ENCODE measurements at places on chromosomes 2 and 18.

GRCh38 chr2:219962801-219963200, 335.4 kb downstream of the SLC4A3 start:
- DNase-seq = no peak

- peak; percentile 27 for DNase-seq
Measured at GRCh38 chr2:84906900-84907714, 1.7 kb downstream of the TMSB10 start.

GRCh38 chr18:9333441-9334328, 888 bp upstream of the TWSG1 start:
- no peak for DNase-seq

DNA sequence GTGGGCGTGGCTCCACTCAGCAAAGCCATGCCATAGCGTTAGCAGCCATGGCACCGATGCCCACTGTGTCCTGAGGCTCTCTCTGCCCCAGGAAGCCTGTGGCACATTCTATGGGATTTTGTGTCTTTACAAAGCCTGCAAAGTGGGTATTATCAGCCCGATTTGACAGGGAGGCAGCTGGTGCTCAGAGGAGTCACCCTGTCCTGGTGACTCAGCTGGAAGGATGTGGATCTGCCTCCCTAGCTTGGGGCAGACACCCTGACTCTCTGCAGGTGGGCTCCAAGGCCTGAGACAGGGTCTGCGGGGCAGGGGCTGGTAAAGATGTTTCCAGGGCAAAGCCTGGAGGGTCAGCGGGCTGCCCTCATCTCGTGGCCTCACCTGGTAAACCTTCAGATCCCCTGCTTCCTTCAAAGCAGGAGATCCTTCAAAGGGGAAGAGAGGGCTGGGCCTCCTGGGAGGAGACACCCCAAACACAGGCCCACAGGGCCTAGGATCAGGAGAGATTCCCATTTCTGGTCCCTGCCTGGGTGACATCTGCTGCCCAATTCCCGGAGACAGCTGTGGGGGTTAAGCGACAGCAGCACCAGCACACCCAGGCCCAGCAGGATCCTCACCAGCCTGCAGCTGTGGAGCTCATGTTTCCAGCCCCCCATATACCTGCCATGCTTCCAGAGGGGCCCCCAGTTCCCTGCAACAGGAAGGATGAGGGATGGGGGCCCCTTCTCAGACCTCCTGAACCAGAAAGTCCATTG, 3.0 kb upstream of the ASB1 start:
- peak; percentile 0 for DNase-seq

- no peak for DNase-seq
Measured at GRCh38 chr2:128982670-128983069, 664.0 kb upstream of the HS6ST1 start.

DNA sequence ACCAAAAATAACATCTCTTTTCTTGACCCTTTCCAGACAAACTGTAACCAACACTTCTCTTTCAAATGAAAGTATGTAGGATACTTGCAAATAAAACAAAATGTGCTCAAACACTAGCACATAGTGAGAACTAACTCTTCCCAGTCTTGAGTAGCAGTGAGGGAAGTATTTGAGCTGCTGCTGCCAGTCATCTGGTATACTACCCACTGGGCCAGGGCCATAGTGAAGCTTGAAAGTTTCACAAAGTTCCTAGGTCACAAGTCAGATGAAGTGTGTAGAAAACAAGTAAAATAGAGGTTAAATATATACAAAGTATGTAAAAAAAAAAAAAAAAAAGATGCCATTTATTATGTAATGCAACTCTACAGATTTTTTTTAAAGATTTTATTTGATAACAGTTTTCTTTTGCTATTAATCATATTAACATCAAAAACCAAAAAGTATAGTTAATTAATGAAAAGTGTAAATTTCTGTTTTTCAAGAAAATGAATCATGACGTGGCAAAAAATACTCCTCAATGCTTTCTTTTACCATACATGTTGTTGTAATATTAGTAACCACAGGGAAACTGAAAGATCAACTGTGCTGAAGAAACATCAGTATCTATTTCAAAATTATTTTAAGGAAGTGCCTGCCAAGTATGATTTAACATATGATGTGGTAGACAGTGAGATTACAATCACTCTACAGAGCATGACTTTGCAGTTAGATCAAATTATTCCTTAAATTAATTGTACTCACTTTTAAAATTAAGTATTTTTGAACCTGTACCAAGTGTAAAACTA, 21.6 kb upstream of the TRIB2 start:
- no peak for DNase-seq

GRCh38 chr18:60549338-60549960, 176.9 kb upstream of the MC4R start:
- peak; percentile 86 for DNase-seq

DNA sequence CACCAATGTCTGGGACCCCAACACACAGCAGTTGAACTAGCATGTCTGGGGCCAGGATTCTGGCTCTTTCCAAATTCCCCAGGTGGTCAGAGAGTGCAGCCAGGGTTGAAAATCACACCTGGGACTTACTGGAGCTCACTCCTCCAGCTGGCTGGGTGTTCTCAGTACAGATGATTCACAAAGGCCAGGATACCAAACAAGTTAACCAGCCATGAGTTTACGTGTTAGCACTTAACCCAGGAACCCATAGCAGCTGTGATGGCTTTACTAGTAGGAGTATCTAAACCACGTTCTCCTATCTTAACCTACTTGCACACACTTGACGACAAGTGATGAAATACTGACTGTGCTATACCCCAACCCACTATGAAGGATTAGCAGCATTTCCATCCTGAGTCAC, 222.8 kb downstream of the FBXO15 start:
- no peak for DNase-seq

- peak; percentile 99 for DNase-seq
Measured at GRCh38 chr18:65735155-65735554, 15.7 kb upstream of the CDH7 start.

- DNase-seq = peak; percentile 68
Measured at GRCh38 chr2:155223781-155224406, 525.4 kb downstream of the KCNJ3 start.

- DNase-seq = no peak
Measured at GRCh38 chr18:3451989-3452749, 2.2 kb downstream of the TGIF1 start.

- DNase-seq = no peak
Measured at GRCh38 chr2:160890667-160891352, 269.4 kb upstream of the TANK start.

GRCh38 chr2:178536037-178536436, 55.8 kb downstream of the PLEKHA3 start:
- no peak for DNase-seq

DNA sequence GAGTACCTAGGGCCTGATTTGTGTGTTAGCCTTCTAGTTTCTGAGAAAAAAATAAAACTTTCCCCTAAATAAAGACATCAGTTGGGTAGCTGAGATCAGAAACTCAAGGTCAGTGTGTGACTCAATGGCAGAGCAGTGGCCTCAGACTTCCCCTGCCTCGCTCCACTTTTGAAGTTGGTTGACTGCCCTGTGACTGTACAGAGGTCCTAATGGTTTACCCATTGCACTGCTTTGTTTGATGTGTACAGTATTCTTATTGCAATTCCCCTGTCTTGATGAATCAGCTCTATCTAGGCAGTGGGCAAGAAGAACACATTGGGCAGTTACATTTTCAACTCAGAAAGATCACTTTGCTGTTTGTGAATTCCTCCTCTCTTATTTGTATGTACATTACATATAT, 315.7 kb downstream of the KCNS3 start:
- no peak for DNase-seq

DNA sequence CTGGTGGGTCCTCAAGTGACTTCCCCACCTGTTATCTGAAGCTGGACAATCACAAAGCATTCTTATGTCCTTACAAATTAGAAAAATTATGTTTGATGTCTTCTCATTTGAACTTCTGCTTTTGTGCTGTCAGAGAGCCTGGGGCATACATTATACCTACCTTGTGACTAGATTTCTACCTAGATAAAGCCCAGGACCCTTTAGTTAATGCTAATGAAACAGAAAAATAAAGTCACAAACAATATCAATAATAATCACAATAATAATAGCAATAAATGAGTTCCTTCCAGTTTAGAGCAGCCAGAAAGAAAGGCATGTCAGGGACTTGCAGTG, 456.4 kb downstream of the SETBP1 start:
- no peak for DNase-seq

DNA sequence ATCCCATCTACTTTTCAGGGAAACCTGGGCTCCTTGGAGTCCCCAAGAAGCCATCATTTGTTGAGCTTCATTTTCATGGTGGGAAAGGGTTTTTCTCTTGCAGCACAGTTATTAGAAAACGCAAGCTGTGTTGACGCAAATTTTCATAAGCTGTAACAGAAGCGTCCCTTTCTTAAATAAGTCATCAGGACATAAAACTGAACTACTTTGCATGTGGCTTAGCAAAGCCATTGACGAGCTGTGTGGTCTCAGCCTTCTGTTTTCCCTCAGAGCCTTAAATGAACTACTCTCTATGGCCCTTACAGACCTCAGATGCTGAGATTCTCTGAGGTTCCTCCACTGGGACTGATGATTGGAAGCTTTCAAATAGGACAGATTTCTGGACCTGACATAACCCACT, 85.1 kb downstream of the ARL4C start:
- no peak for DNase-seq

DNA sequence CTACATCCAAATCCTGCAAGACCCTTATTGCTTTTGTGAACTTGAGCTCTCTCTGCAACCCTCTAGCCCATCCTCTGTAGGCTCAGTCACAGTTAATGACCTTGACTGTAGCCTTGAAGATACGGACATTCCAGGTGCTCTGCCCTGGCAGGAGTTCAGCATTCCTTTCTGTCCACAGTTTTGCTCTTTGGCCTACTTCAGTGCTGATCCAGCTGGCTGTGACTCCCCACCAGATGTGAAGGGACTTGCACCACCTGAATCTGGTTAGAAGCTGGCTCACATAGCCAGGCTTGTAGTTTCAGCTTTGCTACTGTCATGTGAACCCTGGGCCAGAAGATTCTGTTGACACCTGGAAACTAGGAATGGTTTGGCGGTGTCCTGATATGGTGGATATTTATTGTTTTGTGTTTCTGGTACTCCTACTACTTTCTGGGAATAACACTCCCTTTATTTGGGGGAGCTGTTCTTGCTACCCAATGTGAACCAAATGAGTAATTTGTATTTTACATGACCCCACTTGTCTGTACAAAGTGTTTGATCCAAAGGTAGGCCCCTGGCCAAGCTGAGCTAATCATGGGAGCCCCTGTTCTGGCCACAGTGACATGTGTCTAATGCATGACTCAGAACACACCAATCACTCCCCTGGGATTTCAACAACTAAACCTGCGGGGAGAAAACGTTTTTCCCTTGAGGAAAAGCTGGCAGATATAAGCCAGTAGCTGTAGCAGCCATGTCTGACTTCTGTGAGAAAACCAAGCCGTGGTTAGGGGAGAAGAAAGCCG, 73.4 kb downstream of the CDCA7 start:
- peak; percentile 76 for DNase-seq

GRCh38 chr18:44474067-44474411, 206.6 kb upstream of the SETBP1 start:
- no peak for DNase-seq

- DNase-seq = no peak
Measured at GRCh38 chr2:102698369-102699111, 63.3 kb upstream of the TMEM182 start.

DNA sequence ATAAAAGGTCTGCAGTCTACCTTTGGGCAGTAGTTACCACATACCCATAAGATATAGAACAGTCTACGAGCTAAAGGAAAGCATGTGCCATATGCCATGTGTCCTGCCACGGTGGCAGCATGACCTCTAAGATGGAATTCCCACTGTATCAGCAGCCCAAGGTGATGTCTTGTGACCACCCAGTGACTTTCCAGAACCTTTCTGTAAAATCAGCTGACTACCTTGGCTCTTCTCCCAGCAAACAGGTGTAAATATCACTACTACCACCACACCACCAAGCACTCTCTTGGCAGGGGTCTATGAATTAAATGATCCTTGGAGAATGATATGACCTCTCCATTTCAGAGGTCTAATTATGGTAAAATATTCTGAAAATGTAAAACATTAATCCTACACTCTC, 99.6 kb downstream of the METTL8 start:
- no peak for DNase-seq

- DNase-seq = no peak
Measured at GRCh38 chr2:31945572-31945935, 65.3 kb downstream of the MEMO1 start.

DNA sequence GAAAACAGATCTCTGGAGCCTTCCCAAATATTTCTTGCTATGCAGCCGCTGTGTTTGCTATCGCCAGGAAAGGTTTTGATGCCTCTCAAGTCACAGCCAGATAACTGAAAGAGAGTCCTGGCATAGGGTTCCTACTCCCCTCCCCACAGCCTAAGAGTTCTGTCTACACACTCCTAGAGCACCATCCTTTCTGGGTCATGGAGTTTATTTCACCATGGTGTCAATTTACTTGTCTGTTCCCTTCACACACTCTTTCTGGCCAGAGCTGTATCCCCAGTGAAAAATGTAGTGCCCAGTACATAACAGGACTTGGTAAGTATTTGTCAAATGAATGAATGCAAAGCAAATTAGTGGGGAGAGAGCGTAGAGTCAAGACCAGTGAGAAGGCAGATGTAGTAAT, 185.3 kb downstream of the HAUS1 start:
- no peak for DNase-seq

- no peak for DNase-seq
Measured at GRCh38 chr2:218821605-218822211, 9.9 kb downstream of the PRKAG3 start.

- DNase-seq = no peak
Measured at GRCh38 chr2:101768556-101769220, 71.2 kb downstream of the MAP4K4 start.

DNA sequence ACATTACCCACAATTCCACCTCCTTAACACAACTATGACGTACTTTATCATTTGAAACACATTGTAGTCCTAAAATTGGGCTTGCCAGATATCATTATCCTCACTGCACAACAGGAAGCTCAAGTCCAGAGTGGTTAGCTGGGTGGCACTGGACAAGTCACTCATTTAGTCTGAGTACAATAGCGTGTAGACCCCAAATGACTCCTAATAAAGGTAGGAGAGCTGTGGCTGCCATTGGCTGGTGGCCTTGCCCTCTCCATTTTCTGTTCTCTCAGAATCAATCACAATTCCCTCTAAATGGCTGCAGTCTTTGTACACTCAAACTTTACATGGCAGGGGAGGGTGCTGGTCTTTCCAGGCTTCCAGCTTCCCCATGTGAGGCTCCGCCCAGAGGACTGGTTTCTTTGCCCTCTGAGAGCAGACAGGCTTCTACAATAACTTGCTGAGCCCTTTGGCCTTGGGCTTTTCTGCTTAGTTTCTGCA, 11.7 kb downstream of the PSTPIP2 start:
- DNase-seq = no peak

DNA sequence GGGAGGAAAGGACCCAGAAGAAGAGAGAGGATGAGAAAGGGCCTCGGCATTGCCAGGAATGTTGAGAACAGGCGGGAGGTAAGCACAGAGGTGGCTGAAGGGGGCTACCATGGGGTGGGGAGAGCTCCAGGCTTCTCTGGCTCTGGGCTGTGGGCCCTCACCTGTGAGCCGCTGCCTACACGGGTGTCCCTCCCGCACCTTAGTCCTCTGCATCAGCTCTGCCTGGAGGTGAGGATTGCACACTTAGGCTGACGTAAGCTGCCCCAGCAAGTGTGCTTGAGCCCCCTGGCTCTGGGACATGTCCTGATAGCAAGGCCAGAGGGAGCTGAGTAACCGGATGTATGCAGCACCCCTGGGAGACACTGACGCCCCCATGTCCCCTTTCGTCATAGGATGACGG, 33.9 kb downstream of the TMEM18 start:
- DNase-seq = no peak

All from NCI-H2171 treated with DMSO at 0.1 percent for 48 hours (cell line).